ENCODE measurements at places on chromosomes 11 and 22.

- DNase-seq = no peak
Observed at GRCh38 chr11:64415996-64416728, 57.2 kb downstream of the RPS6KA4 start.

DNA sequence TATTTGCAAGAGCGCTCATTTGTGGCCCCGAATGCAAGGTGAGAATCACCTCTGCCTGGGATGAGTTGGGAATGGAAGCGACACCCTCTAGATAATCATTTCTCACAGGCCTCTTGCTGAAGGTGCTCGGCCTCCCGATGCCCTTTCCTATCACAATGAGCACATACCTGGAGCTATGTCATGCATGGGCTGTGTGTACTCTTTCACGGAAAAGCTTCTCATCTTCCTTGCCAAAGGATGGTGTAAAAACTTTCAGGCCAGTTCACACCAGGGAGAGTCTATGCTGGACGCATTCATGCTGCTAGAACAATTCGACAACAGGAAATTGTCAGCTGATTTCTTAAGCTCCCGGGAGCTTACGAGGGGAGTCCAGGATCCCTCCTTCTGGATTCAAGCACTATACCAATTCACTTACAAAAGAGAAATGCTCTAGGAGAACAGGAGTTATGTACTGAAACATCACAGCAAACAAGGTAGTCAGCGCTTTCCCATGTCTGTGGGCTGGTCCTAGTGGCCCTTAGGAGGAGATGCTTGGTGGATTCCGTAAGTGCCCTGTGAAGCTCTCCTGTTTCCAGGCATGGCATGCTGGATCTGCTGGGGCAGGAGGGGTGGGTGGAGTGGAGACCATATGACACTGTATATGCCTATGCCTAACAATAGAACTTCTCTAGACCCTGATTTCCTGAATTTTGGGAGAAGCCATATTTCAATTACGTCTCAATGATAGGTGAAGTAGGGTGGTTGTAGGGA is 53.1 kb upstream of the B3GAT1 start:
- no peak for DNase-seq

DNA sequence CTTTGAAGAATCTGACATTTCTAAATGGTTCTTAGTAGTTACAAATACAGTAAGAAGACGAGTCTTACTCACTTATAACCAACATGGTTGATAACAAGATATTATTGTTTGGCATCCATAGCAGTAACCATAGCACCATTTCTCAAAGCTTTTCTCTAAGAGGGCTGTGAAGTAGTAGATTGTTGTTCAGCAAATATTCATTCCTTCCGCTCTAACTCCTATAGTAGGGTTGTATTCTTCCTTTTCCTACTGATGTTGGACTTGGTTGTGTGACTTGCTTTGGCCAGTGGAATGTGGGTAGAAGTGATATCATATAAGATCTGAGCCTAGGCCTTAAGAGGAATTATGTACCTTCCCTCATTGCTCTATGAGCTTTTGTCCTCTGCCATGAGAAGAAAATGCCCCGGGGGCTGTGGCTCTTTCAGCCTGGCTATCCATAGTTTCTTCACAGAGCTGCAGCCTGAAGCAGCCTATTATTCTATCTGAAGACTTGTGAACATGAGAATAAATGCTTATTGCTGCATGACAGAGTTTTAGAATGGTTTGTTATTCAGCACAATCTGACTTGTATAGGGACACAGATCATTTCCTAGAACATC is 28.9 kb upstream of the ZBED5 start:
- no peak for DNase-seq

GRCh38 chr22:31650391-31650790 is 11.6 kb downstream of the PISD start:
- no peak for DNase-seq

- no peak for DNase-seq
Observed at GRCh38 chr11:69659591-69659990, 15.6 kb downstream of the LTO1 start.

- no peak for DNase-seq
Observed at GRCh38 chr22:36303115-36303467, 50.2 kb downstream of the APOL1 start.

GRCh38 chr11:72292106-72292785 is 48.3 kb upstream of the PHOX2A start:
- DNase-seq = no peak

- no peak for DNase-seq
Observed at GRCh38 chr11:128343870-128344269, 243.5 kb downstream of the ETS1 start.

DNA sequence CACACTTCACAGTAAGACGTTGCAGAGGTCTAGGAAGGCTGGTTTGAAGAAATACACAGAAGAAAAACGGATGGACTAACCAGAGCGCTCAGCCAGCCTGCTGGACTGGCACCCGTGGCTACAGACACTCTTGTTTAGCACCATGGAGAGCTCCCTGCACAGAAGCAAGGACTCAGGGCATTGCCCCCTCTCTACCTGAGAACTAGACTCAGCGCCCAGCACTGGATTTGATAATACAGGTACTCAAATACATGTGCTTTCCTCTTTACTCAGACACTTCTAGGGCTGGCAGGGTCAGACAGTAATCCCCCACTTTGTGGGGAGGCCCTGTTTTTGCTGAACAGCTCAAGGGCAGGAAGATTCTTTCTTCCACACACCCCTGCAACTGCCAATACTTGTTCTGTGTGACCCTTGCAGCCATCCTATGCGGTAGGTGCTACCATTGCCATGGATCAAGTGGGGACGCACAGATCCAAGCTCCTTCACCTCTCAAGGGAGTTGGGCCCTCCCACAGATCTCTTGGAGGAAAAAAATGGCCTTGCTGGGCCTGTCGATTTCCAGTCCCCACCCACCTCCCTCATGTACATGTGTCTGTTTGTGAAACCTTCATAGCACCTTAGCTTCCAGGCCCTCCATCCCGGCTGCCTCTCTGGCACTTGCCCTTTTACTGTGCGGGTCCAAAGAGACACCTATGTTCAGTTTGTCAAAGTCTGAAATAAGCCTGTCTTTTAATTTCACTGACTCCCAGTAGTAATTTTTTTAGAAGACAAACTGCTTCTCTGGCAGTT is 5.1 kb upstream of the P2RX6 start:
- DNase-seq = peak; percentile 54

- no peak for DNase-seq
Observed at GRCh38 chr11:75907906-75908527, 93.0 kb downstream of the UVRAG start.
